ENCODE measurements at places on chromosomes 4 and X. TPM values are rescaled to one million over a fixed set of nuclear protein-coding genes. Genes with fewer than 3 reads are reported as not detected.

DNA sequence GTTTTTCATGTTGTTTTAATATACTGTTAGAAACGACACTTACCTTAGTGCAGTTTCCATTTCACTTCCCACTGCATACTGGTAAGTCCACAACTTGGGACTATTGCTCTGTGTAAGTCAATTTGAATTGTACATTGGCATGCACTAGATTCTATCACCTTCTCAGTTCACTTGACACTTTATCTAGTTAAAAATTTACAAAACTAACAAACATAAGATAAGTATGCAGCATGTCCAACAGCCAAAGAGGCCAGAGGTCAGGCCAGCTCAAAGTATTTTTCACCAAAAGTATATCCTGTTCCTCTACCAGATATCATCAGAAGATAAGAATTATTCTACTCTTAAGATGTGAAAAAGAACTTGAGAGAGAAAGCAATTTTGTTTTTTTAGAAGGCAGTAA is 75.9 kb downstream of the QRFPR start:
- DNase-seq = peak; percentile 11

- no peak for DNase-seq
Measured at GRCh38 chr4:68499021-68499420, 51.8 kb downstream of the TMPRSS11E start.

LRCH2 gene
- 1.2 TPM for total RNA-seq

DNA sequence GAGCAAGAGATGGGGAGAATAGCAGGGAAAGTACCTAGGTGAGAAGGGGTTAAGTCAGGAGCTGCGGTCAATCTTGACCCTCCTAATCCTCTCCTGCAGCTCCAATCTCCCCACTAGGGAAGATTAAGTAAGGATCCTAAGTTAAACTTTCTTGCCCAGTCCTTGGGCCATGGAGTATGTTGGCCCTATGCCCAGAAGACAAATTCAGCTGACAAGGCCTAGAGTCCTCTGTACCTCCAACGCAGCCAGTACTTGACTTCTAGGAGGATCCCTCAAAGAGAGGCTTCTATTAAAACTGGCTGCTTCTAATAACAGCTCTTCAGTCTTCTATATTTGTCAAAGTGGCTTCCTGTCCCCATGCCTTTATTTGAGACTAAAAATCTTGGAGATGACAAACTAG is 1.4 kb downstream of the CLDN2 start:
- no peak for DNase-seq

DNA sequence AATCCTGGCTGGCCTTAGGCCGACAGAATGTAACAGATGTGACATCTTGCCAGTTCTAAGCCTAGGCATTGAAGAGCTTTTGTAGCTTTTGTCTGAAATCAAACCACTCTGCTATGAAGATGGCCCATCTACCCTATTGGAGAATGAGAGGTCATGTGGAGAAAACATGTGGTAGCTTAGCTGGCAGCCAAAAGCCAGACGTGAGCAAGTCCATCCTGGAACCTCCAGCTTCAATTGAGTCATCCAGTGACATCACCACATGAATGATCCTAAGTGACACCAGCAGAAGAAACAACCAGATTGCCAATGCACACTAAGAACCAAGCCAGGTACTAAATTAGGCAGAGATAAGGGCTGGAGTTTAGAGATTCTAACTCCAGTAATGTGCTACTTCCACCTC is 154.8 kb upstream of the ZFP42 start:
- DNase-seq = no peak

- DNase-seq = no peak
Measured at GRCh38 chr4:142088906-142089305, 452.5 kb downstream of the IL15 start.
